Effector CD4-positive, alpha-beta T cell (primary cell): ENCODE measurements at places on chromosomes 1 and 21.

DNA sequence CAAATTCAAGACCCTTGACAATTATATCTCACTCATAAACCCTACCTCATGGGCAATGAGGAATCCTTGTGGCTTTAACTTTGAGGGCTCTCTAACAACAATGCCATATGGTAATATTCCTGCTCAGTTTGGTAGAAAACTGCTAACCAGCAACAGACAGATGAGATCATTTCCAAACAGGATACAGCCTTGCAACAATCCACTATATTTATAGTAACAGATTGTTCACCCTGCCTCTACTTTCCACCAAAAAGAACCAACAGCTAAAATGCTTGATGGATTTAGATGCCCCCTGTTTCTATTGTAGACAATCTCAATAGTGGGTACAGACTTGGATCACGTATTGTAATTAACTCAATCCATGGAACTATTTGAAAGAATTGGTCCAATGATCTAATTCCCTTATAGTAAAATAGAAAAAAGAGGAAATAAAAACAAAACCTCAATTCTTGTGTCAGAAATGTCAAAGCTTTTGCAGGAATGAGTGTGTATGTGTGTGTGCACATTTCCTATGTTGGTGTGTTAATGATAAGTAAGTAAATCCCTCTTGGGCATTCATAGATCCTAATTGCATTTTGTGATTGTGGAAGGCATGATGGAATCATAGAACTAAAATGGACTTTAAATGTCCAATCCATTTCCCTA lies 100.0 kb upstream of the EDEM3 start:
- no peak for DNase-seq

DNA sequence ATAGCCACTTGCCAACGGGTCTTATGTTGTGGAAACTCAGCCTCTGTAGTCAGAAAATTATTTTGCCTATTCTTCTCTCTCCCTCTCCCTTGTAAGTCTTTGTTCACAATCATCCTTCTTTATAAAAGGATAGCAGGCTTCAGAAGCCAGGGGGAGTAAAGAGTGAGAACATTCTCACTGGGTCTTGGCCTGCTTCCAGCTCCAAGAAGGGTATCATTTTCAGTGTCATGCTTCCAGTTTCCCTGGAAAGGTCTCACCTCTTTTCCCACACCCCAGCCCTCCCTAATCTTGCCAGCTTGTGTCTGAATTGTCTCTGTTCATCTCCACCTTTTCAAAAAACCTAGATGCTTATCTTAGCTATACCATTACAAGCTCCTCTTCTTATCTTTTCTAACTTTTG lies 346.2 kb upstream of the LRRC7 start:
- DNase-seq, result no peak

DNA sequence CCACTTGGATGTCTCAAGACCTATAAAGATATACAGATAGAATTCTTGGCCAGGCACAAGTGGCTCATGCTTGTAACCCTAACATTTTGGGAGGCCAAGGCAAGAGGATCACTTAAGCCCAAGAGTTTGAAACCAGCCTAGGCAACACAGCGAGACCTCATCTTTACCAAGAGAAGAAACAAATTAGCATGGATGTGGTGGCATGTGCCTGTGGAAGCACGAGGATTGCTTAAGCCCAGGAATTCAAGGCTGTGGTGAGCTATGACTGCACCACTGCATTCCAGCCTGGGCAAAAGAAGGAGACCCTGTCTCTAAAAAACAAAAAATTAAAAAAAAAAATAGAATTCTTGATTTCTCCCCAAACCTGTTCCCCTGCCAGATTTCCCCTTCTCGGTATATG lies 8.3 kb downstream of the ASAP3 start:
- no peak for DNase-seq

GRCh38 chr1:3402258-3403010 lies 52.0 kb upstream of the ARHGEF16 start:
- DNase-seq, result no peak

DNA sequence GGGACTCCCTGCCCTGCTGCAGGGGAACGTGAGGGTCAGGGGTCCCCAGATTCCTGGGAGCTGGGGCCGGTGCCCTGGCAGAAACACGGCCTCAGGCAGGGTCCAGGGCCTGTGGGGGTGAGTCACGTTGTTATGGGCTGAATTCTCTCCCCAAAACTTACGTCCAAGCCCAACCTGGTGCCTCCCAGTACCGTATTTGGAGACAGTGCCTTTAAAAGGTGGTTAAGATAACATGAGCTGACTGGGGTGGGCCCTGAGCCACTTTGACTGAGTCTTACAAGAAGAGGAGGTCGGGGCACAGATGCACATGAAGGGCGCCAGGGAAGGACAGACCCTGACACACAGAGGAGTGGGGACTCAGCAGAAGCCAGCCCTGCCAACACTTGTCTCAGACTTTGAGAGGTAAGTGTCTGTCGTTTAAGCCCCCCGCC lies 99.9 kb downstream of the WDR4 start:
- DNase-seq, result no peak

- DNase-seq, result peak; percentile 32
Observed at GRCh38 chr1:15411593-15412137, 2.0 kb downstream of the EFHD2 start.

DNA sequence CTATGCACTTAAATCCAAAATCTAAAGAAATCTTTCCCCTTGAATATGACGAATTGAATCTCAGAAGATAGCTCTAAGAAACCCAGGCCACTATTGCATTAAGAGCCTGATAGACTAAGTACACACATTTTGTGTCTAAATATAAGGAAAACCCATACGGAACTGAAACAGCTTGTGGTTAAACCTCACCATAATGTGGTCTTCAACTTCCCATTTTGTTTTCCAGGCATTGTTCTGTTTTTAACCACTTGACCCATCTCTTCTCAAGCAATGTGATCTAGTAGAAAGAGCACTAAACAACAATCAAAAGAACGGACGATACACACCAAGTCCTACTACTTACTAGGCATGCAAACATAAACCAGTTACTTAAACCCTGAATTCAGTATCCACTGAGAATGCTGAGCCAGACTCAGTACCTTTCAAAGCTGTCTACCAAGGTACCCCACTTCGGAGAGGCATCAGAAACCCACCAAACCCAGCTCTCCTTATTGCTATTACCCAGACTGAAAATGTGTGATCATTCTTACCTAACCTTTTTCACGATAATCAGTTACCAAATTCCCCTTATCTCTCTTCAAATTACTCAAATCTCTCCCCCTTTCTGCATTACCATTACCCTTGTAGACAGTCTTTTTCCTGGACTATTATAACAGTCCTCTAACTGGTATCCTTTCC lies 12.8 kb downstream of the OTUD7B start:
- no peak for DNase-seq

DNA sequence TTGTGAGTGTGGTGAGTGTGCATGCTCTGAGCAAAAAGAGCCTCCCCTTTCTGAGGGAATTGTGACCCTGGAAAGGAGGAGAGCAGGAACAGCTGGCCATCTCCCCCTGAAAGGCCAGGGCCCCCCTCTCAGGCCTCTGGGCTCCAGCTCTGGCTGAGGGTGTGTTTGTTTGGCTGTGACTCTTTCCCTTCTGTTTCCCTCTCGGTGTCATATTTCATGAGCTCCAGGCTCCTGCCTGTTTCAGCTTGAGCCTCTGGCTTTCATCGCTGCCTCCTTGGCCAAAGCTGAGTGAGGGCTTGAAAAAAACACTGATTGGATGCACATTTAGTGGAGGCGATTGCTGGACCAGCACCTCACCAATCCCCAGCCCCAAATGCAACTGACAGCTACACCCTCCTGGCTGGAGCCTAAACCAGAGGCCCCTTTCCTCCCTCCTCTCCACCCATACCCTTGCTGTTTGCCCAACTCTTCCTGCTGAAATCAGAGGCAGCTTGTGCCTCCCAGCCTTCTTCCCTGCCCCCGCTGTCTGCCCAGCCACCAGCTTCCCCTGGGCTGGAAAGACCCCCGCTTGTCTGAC lies 64.1 kb downstream of the DDR2 start:
- no peak for DNase-seq

GRCh38 chr1:38555594-38555993 lies 304.0 kb downstream of the RRAGC start:
- DNase-seq, result no peak

- DNase-seq, result peak; percentile 37
Observed at GRCh38 chr21:42381347-42381984, 14.4 kb downstream of the TMPRSS3 start.
